MCF 10A (cell line): ENCODE measurements at places on chromosomes 3 and 15. TPM values are rescaled to one million over a fixed set of nuclear protein-coding genes. Genes with fewer than 3 reads are reported as not detected.

The TRPM1 gene
- not detected in 2 replicates for total RNA-seq

The MYL3 gene
- not detected in 2 replicates for total RNA-seq

The TRH gene
- total RNA-seq: not detected in 2 replicates

The CHRM5 gene
- total RNA-seq: not detected in 2 replicates

The ABHD14A gene
- total RNA-seq: 4.0 and 8.1 TPM in 2 replicates

The TERC gene
- total RNA-seq: 2.9 and 7.9 TPM in 2 replicates

The KCNAB1 gene
- total RNA-seq: 0.44 and 0.49 TPM in 2 replicates

The ERC2 gene
- 0.42 and 0.44 TPM in 2 replicates for total RNA-seq

The ZPLD1 gene
- total RNA-seq: 0.12 and 0.22 TPM in 2 replicates

The NANOGP8 gene
- 0.75 TPM in 1 of 2 replicates, not detected in the other for total RNA-seq

The DLL4 gene
- total RNA-seq: 0.10 TPM in 1 of 2 replicates, not detected in the other

The TMEM266 gene
- total RNA-seq: not detected in 2 replicates

DNA sequence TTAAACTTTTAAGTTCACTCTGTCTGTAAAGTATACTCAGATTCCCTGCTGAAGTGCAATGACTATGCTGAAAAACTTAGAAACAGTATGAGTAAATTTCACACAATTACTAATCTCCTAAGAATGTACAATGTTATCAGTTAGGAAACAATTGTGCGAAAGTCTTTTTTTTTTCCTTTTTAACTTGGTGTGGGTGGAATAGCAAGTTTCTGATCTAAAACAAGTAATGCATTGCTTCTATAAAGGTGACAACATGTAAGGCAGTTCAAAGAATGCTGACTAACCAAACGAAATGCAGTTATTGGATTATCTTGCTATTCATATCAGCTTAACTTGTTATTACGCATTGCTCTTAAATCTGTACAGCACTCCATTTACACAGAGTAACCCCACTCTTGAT, 19.3 kb upstream of the SLC12A8 start:
- peaks cover 23% of the 10 kb centered on the region for H3K36me3 ChIP-seq
- no peak overlapping the region for H3K4me3 ChIP-seq
- peak; percentile 24 for DNase-seq
- H3K4me1 ChIP-seq: peaks cover 15% of the 10 kb centered on the region

DNA sequence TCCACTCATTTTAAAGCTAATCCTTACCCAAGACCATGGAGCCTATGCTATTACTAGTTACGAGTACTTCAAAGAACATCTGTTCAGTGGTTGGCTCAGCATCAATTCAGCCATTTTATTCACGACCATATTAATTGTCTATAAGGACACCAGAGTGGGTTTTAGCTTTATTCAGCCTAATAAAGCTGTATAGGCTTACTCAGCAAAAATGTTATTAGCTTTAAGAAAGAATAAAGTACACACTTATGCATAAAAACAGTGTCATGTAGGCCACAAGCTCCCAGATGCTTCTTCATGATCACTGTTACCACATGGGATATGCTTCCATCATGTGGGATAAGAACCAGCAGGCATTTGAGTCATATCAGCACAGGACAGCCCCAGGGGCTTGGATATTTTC, 87.4 kb upstream of the GPR149 start:
- no peaks in the 10 kb centered on the region for H3K4me1 ChIP-seq
- H3K36me3 ChIP-seq: no peaks in the 10 kb centered on the region

DNA sequence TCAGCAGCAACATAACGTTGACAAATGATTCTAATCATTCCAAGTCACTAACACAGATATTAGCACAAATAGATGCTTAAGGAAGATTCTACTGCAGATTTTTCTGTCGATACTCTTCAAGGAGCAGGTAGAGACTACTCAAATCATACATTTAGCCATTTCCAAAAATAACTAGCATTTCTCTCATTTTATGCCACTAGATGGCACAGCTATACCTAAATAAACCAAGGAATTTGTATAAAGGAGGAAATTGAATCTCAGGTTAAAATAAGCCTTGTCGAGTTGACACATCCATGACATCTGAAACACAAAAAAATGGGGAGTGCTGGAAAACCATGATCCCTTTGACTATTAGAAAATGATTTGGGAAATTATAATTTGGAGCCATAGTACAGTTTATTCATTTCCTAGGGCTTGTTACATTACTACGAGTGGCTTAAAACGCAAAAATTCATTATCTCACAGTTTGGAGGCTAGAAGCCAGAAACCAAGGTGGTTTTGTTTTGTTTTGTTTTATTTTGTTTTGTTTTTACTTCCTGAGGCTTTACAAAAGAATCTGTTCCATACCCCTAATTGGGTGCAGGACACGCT, 59.5 kb upstream of the STRIT1 start:
- DNase-seq: peak; percentile 50
- peaks cover 4% of the 10 kb centered on the region for H3K4me1 ChIP-seq
- H3K27ac ChIP-seq: no peak overlapping the region
- no peaks in the 10 kb centered on the region for H3K27me3 ChIP-seq
- no peaks in the 10 kb centered on the region for H3K36me3 ChIP-seq
- H3K4me3 ChIP-seq: no peak overlapping the region

DNA sequence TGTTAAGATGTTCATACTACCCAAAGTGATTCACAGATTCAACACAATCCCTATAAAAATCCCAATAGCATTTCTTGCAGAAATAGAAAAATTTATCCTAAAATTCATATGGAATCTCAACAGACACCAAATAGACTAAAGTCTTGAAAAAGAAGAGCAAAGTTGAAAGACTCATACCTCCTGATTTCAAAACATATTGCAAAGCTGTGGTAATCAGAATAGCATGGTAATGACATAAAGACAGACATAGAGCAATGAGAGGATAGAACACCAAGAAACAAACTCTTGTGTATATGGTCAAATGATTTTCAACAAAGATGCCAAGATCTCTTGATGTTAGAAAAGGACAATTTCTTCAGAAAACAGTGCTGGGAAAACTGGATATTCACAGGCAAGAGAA, 8.3 kb downstream of the GLB1 start:
- H3K36me3 ChIP-seq: peaks cover 32% of the 10 kb centered on the region
- H3K4me3 ChIP-seq: no peak overlapping the region
- H3K27me3 ChIP-seq: no peaks in the 10 kb centered on the region

DNA sequence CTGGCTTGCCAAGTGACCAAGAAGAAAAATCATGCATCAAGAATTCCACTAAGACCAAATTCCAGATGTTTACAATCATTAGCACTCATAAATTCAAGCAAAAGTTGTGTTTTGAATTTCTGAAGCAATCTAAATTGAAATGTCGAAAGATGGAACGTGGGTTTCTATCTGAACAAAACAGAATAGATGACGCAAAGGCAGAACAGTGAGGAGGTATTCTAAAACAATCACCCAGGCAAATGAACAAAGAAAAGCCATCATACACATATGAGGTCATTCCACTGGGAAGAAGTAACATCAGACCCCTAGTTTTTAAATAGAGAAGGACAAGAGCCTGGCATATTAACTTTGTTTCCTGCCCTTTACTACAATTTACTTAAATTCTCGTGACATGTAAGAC, 58.0 kb downstream of the MCF2L2 start:
- H3K27me3 ChIP-seq: no peaks in the 10 kb centered on the region
- DNase-seq: peak; percentile 66
- peaks cover 29% of the 10 kb centered on the region for H3K4me1 ChIP-seq
- no peaks in the 10 kb centered on the region for H3K36me3 ChIP-seq
- H3K4me3 ChIP-seq: peak overlapping the region; percentile 56

GRCh38 chr3:10419637-10420232, 85.7 kb downstream of the ATP2B2 start:
- no peak overlapping the region for H3K4me3 ChIP-seq
- no peaks in the 10 kb centered on the region for H3K36me3 ChIP-seq
- H3K4me1 ChIP-seq: peaks cover 5% of the 10 kb centered on the region
- H3K27me3 ChIP-seq: peaks cover 20% of the 10 kb centered on the region

DNA sequence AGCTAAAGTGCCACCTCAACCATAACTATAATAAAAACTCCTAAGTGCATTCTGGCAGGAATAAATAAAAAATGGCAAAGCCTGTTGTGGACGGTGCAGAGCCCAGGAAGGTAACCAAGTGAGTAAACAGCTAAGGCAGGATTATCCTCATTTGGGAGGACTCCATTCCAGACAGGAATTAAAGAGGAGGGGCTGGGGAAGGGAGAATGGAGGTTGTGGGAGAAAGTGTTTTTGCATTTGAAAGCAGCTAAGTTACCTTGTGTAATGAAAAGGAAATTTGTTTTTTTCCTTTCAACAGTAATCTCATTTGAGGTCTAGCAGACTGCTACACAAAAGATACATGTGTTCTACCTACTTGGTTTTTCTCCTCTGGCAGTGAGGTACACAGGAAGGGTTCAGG, 248.5 kb downstream of the TIGIT start:
- no peak overlapping the region for H3K27ac ChIP-seq
- DNase-seq: no peak
- no peaks in the 10 kb centered on the region for H3K36me3 ChIP-seq
- H3K4me1 ChIP-seq: peaks cover 12% of the 10 kb centered on the region
- no peak overlapping the region for H3K4me3 ChIP-seq

DNA sequence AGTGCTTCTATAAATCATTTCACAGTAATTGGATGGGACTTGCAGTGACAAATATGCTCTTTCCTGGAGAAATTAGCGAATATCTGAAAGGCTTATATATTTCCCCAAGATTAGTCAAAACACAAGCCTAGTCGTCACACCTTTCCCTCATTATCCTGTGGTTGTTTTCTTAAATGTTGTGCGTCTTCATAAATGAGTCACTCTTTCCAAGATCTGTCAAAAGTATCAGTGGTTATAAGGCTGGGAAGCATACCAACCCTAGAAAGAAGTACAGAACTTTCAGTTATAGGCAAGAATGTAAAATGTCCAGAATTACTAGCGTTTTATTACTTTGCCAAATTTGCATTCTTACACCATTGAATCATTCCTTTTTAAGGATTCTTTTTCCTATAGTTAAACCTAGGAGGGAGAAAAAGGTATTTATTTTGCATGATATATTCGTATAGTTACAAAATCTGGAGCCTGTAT, 33.6 kb downstream of the TMEM212 start:
- H3K4me1 ChIP-seq: peaks cover 47% of the 10 kb centered on the region
- peak overlapping the region; percentile 77 for H3K27ac ChIP-seq
- no peaks in the 10 kb centered on the region for H3K36me3 ChIP-seq
- no peaks in the 10 kb centered on the region for H3K27me3 ChIP-seq

- no peak overlapping the region for H3K27ac ChIP-seq
- no peak overlapping the region for H3K4me3 ChIP-seq
- no peaks in the 10 kb centered on the region for H3K36me3 ChIP-seq
- DNase-seq: no peak
- H3K27me3 ChIP-seq: peaks cover 12% of the 10 kb centered on the region
Measured at GRCh38 chr3:138432576-138433240, 1.7 kb upstream of the ESYT3 start.

- no peak for DNase-seq
- H3K4me3 ChIP-seq: no peak overlapping the region
- H3K27ac ChIP-seq: no peak overlapping the region
- no peaks in the 10 kb centered on the region for H3K4me1 ChIP-seq
Measured at GRCh38 chr3:185381320-185382058, 18.6 kb downstream of the MAP3K13 start.

DNA sequence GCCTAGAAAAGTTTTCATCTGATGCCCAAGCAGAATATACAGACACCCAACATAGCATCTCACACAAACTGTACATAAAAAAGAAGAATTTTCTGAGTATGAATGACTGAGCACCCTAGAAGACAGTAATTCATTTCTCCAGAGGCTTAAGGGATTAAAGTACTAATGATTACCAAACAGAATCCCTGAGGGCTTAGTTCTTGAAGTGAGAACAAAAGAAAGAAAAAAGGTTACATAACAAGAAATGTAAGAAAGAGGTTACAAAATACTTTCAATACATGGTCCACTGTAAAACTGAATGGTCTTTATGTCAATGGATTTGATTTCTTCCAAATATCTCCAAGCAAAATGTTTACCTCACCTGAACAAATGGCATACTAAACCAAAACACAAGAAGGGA, 9.1 kb upstream of the NEK10 start:
- no peak overlapping the region for H3K27ac ChIP-seq
- no peak for DNase-seq
- H3K4me3 ChIP-seq: no peak overlapping the region

- H3K36me3 ChIP-seq: peaks cover 44% of the 10 kb centered on the region
- H3K27ac ChIP-seq: no peak overlapping the region
- H3K4me3 ChIP-seq: no peak overlapping the region
- peaks cover 12% of the 10 kb centered on the region for H3K4me1 ChIP-seq
- no peak for DNase-seq
- H3K27me3 ChIP-seq: no peaks in the 10 kb centered on the region
Measured at GRCh38 chr15:45064386-45064785, 41.4 kb downstream of the SORD start.

DNA sequence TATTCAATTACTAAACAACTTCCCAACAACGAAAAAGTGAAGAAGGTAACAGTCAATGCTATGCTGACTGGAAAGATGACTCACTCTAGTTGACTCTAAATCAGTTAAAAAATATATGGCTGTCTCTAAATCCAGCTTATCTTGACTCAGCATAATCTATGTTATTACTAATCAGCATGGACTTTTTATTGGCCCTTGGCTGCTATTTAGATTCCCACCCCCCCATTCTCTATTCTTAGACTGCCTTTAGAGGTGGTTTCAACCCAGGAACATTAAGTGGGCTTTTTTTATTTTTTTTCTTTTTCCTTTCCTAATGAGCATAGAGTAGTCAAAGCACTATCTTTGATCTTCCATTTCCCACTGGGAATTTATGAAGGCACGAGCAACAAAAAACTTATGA, 1.9 kb downstream of the PCOLCE2 start:
- no peak overlapping the region for H3K4me3 ChIP-seq
- H3K27me3 ChIP-seq: no peaks in the 10 kb centered on the region
- no peak overlapping the region for H3K27ac ChIP-seq
- H3K36me3 ChIP-seq: no peaks in the 10 kb centered on the region
- H3K4me1 ChIP-seq: no peaks in the 10 kb centered on the region
- DNase-seq: peak; percentile 44

- no peaks in the 10 kb centered on the region for H3K4me1 ChIP-seq
- H3K27me3 ChIP-seq: no peaks in the 10 kb centered on the region
- peaks cover 6% of the 10 kb centered on the region for H3K36me3 ChIP-seq
- H3K27ac ChIP-seq: no peak overlapping the region
- no peak overlapping the region for H3K4me3 ChIP-seq
Measured at GRCh38 chr3:44210967-44211366, 30.7 kb upstream of the TOPAZ1 start.

DNA sequence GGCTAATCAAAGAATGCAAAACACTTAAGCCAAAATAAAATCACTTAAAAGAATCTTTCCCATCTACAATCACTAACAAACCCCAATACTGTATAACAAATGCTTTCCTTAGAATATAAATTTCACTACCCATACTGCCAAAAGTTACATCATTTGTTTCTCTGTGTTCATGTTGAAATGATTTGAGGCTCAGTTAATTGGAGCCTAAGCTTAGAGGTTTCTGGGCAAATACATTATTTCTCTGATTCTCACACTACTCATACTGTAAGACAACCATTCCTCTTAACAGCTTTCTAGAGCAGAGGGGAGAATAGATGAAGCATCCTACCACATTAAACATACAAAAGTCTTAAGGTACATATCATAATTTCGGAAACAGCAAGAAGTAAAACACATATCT, 2.1 kb downstream of the RIOX2 start:
- peak overlapping the region; percentile 77 for H3K4me3 ChIP-seq
- peak overlapping the region; percentile 25 for H3K27ac ChIP-seq
- no peaks in the 10 kb centered on the region for H3K27me3 ChIP-seq
- H3K36me3 ChIP-seq: peaks cover 33% of the 10 kb centered on the region
- H3K4me1 ChIP-seq: peaks cover 25% of the 10 kb centered on the region

GRCh38 chr15:90064911-90065681, 37.2 kb downstream of the IDH2 start:
- peaks cover 12% of the 10 kb centered on the region for H3K4me1 ChIP-seq
- no peak for DNase-seq
- H3K4me3 ChIP-seq: no peak overlapping the region
- H3K27me3 ChIP-seq: no peaks in the 10 kb centered on the region
